CD4-positive, CD25-positive, alpha-beta regulatory T cell (primary cell): ENCODE measurements at places on chromosomes 13 and 19. TPM values are rescaled to one million over a fixed set of nuclear protein-coding genes. Genes with fewer than 3 reads are reported as not detected.

DNA sequence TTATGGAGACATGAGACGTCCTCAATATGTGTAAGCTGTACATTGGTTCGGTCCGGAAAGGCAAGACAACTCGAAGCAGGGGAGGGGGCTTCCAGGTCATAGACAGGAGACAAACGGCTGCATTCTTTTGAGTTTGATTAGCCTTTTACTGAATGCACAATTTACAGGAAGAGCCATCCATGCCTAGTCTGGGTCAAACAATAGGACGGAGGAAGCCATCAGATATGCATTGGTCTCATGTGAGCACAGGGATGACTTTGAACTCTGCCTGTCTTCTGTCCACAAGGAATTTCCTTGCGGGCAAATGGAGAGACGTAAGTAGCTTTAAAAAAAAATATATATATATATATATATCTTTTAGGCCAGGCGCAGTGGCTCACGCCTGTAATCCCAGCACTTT, 1.9 kb upstream of the CCNP start:
- no peak for DNase-seq

GRCh38 chr13:112874751-112875300, 94.2 kb upstream of the MCF2L start:
- no peak for DNase-seq

DNA sequence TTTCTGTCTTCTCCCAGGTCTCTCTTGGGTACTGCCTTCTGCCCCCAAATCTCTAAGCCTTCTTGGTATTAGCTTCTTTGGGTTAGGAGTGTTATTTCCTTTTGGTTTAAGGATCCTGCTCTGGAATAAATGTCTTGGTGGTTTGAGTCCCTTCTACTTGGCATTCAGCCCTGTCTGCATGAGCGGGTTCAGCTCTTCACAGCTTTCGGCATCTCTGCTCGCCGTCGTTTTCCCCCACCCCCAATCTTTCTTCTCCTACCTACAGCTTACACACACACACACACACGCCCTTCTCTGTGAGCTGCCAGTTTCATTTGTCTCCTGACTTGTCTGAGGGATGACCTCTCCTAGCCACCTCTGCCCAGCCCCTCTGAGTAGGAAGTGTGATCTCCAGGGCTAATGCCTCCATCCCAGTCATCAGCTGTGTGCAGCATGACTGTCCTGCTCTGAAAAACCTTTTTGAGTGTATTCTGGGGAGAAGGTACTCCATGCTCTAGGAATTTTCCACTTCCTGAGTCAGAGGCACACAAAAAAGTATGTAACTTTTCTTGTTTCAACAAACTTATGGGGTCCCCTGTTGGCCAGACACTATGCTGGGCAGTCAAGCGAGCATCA, 4.7 kb downstream of the CNOT3 start:
- no peak for DNase-seq

- DNase-seq = no peak
Observed at GRCh38 chr19:51772977-51773376, 12.0 kb downstream of the FPR2 start.

DNA sequence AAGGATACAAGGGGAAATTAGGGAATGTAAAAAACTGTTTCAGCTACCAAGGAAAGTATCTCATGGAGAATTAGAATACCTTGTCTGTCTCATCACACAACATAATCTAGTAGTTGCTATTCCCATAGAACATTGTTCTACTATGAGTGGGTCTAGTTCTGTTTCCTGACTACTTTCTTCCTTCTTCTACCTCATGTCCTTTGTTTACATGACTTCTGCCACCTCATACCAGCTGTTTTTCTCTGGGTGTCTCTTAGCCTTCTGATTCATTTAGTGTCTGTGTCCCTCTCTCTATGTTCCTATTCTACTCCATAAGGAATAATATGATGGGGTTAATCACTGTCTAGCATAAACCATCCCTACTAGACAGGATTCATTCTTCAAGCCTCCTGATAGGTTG, 887.3 kb downstream of the DIAPH3 start:
- DNase-seq = no peak

The CGB8 gene
- not detected for total RNA-seq

The SYDE1 gene
- total RNA-seq = not detected

The MED25 gene
- 67.9 TPM for total RNA-seq

The MIR17HG gene
- total RNA-seq = 7.2 TPM

The OR7A5 gene
- not detected for total RNA-seq

The ARHGEF7 gene
- total RNA-seq = 84.9 TPM

The CYP2F1 gene
- 0.25 TPM for total RNA-seq

The PSG1 gene
- 0.96 TPM for total RNA-seq
